ENCODE measurements at places on chromosomes 2 and 18.

DNA sequence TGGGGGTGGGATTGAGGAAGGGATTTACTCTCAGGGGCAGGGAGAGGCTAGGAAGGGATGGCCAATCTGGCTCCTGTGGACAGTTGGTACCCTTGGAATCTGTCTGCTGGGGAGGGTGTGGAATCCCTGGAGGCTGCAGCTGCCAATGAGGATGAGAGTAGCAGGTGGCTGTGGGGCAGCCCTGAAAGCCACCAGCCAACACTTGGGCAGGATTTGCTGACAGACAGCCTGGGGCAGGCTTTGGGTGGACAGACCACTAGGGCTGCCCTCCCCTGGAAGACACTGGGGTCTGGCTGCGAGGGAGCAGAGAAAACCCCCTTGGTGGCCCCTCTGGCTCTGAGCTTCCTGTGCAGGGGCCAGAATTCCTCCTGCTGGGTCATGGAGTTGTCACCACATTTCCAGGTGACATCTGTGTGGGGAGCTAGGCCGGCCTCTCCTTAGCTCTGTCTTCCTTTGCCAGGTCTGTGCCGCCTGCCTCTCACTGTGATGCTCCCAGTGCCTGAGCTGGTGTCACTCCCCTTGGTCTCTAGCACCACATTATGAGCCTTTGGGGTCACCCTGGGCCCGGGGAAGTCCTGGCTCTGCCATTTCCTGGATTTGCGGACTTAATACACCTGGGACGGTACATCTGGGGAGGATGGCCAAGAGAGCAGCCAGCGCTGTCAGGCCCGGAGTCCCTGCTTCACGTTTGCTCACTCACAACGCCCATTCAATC is 13.4 kb upstream of the ARHGEF4 start:
- no peak for DNase-seq

GRCh38 chr18:24678107-24678506 is 217.7 kb downstream of the HRH4 start:
- no peak for DNase-seq

DNA sequence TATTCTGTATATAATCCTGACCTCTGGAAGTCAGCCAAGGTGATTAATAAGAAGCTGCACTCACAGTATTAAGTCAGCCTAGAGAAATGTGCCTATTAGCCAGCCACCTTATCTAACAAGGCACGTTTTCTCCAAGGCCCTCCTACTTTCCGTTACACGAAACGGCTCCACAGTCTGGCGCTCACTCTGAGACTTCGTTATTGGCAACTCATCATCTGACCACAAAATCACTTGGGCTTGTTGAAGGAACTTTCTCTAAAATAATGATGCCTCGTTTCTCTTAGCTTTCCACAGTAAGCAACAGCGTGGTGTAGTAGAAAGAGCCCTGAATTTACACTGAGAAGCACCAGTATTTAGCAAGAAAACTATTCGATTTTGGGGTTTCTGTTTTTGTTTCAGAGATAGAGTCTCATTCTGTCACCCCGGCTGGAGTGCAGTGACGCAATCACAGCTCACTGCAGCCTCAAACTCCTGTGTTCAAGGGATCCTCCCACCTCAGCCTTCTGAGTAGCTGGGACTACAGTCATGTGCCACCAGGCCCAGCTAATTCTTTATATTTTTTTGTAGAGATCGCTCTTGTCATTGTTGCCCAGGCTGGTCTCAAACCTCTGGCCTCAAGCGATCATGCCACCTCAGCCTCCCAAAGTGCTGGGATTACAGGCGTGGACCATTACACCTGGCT is 53.6 kb upstream of the SLC14A1 start:
- no peak for DNase-seq

DNA sequence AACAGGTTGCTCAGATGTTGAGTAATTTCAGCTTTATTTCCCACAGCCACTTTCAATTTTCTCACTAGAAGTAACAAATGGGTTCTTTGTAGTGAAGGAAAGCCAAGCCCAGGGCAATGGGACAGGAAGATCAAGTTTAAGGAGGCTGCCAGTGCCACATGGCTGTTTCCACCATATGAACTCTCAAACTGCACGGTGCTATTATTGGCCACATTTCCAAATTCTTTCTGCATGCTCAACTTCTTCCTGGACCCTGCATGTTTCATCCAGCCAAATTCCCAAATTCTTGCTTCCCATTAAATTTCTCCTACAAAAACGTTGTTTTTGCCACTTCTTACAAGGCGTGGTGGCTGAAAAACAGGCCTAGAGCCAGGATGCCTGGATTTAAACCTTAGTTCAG is 193.3 kb upstream of the SPHKAP start:
- DNase-seq: no peak

DNA sequence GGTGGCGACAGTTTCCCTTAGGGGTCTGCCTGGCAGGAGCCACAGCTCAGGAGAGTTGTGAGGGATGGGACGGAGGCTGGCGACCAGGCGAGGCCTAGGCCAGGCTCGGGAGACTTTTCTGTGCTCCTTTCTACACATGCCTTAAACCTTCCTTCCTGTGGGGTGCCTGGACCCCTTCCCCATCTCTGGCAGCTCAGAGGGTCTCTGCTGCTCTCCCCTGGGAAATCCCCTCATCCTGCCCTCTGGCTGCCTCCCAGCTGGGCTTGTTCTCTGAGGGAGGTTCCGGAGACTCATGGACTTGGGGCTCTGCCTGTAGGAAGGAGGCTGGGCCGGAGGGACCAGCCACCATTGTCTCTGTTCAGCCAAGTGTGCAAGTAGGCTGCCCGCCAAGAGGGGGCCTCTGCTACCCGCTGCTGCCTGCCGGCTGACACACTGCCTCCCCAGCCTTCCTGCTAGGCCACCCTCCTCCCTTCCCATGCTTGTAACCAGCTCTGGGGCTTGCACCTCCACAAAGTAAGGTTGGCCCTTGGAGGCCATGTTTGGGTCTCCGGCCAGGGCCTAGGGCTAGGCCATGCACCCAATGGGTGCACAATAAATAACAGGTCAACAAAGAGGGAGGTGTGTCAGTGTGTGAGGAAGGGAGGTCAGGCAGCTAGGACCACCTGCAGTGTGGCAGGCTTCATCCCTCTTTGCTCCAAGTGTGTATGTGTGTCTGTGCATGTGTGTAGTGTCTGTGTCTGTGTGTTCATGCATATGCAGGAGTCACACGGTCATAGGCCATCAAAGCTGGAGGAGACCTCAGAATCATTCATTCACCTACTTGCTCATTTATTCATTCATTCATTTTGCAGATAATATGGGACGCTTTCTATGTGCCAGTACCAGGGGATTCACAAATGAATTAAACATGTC is 28.8 kb downstream of the PSD4 start:
- no peak for DNase-seq

DNA sequence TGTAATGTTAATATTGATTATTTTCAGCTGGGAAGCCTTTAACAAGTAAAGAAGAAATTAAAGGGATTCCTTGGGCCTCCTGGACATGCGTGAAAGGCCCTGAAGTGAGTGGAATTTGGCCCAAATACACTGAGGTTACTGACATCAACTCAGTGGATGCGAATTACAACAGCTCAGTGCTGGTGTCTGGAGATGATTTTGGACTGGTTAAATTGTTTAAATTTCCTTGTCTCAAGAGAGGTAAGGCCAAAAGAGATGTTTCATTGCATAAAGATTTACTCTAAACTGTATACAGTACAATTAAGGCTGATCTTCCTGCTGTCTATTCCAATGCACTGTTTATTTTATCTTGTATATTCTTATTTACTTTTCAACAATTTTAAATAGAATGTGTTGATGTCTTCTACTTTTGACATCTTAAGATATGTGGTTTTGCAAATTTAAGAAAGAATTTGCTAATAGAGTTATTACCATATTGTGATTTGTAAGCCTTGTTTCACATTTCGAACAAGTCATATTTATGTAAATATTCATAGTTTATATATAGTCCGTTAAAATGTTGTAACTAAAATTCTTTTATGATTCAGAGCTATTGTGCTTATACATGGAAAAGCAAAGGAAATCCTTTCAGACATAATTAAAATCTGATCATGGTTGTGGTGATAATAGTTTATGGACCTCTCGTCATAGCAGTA is 130.3 kb downstream of the EML6 start:
- no peak for DNase-seq

DNA sequence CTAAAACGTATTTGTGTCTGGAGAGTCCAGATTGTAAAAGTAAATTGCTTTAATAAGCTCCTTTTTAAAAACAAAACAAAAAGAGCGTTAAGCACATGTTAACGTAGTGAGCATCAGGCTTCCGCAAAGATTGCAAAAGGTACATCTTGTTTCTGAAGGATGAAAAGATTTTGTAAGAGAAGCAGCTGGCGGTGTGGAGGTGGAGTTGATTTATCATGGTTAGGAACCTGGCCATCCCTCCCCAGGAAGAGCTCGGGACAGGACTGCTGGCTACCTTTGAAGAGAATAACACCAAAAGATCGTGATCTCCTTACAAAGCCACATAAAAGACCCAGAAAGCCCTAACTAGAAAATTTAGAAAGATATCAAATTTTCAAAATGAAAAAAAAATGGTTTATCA is 132.2 kb downstream of the DNER start:
- no peak for DNase-seq

GRCh38 chr2:42569883-42570282 is 1.5 kb downstream of the MTA3 start:
- no peak for DNase-seq

GRCh38 chr2:118881490-118882129 is 34.2 kb upstream of the EN1 start:
- peak; percentile 26 for DNase-seq

GRCh38 chr2:5695654-5696403 is 3.6 kb downstream of the SOX11 start:
- DNase-seq: no peak

DNA sequence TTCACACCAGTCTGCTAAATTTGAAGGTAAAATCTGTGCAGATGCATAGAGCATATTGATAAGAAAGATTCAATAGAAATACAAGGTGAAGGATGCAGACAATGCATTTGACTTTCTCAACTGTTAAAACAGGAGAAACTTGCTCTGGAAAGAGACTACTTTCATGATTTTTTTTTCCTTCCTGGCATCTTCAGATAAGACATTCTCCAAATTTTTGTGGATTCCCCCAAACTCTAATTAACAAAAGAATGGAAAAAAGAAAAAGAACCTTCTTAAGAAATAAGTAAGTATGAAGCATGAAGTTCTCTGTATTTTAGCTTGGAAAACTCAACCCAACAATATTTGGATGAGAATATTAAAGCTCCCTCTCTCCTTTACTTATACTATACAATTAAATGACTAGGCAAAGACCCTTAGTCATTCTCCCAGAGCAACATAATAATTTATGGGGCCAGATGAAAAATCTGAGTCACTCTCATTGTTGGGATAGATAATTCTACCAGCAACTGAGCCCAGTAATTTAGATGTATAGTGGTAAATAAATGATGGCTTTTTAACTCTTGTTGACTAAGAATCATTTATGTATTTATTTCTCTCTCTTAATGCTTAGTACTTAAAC is 298.7 kb upstream of the COL3A1 start:
- DNase-seq: no peak

Data from stimulated activated CD8-positive, alpha-beta memory T cell treated with anti-CD3 and anti-CD28 coated beads, Interleukin-12 subunit alpha, Interleukin-12 subunit beta, amount 100 ng/mL, for 4 hours (primary cell).